Testis (tissue), 5 donors: ENCODE measurements at places on chromosomes 7 and 10. TPM values are rescaled to one million over a fixed set of nuclear protein-coding genes. Genes with fewer than 3 reads are reported as not detected.

Gene PRSS58
- 43.7 TPM for polyA plus RNA-seq

GRCh38 chr10:57988964-57989363, 278.7 kb downstream of the IPMK start:
- DNase-seq: no peak

- no peak for DNase-seq
These were observed 166.6 kb downstream of the KIF20B start for GRCh38 chr10:89867964-89868363.

Gene MYO1G
- polyA plus RNA-seq: 2.5 TPM

Gene PMPCB
- 92.0 TPM for polyA plus RNA-seq
